AG10803 (cell line): ENCODE measurements at places on chromosomes 12 and 14.

GRCh38 chr14:105226198-105226597 is 22.1 kb upstream of the BTBD6 start:
- DNase-seq: no peak

DNA sequence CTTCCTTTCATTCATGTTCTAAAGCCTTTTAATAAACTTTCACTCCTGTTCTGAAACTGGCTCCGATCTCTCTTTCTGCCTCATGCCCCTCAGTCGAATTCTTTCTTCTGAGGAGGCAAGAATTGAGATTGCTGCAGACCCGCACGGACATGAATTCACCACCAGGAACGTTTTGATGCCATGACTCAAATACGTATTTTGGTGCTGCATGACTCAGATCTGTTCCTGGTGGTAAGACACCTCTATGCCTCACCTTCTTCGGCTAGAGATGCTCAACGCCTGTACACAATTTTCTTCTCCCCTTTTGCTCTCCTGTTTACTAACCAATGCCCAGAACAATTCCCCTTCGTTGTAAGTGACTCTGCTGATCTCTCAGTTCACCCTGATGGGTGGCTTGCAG is 52.0 kb upstream of the RIMBP2 start:
- DNase-seq: no peak

DNA sequence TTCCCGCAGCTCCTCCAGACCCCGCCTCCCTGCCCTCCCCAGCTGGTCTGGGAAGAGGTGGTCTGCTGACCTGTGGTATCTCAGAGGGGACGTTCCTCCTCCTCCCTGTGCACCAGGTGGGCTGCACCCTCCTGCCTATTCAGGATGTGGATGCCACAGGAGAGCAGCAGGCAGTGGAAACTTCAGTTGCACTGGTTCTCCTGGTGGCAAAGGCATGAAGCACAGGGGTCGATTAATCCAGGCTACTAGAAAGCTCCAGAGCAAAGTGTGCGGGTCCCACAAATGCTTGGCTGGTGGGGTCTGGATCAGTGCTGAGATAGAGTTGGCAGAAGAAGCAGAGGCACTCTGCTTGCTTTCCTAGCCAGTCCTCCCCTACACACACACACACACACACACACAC is 197.0 kb downstream of the SLC41A2 start:
- DNase-seq: no peak

GRCh38 chr14:101230851-101231550 is 327.5 kb upstream of the RTL1 start:
- no peak for DNase-seq

DNA sequence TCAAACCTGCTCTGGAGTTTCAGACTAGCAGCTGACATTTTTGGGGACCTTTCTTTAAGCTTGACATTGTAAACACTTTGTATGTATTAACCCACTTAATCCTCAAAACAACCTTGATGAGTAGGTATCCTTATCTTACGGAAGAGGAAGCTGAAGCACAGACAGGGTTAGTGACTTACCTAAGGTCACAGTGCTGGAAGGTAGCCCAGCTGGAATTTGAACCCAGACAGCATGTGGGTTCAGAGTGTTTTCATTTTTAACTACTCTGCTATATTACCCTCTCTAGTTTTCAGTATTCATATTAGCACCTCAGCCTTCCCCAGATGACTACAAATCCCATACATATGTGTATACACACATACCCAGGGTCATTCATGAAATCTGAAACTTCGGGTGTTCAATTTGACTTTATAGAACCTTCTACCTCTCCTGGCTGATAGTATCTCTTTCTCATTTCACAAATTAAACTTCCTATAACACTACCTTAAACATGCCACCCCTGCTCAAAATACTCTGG is 13.9 kb downstream of the LPCAT3 start:
- no peak for DNase-seq

DNA sequence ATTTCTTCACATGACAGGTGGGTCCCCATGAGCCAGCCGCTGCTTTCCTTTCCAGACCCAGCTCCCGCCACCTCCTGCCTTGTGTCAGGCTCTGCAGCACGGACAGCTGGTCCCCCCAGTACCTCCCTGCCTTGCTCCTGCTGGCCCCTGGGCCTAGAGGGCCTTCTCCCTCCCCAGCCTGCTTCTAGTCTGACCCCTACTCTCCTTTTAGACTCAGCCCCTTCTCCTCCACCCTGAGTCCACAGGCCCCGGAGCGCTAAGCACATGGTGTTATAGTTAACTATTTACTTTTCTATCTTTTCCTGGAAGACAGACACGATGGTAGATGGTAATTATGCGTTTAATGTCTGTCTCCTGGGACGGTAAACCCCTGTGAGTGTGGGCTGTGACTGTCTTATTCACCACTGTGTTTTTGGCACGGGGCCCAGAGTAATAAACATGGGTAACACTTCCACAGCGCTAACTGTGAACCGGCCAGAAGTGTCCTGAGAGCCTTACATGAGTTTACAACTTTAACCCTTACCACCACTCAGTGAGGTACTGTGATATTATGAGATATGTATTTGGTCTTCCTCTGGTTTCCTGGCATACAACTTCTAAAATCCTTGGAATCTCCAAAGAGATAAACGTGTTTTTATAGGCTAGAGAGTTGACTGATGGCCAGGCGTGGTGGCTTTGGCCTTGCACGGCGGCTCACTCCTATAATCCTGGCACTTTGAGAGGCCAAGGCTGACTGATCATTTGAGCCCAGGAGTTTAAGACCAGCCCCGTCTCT is 41.2 kb downstream of the DGLUCY start:
- peak; percentile 58 for DNase-seq

DNA sequence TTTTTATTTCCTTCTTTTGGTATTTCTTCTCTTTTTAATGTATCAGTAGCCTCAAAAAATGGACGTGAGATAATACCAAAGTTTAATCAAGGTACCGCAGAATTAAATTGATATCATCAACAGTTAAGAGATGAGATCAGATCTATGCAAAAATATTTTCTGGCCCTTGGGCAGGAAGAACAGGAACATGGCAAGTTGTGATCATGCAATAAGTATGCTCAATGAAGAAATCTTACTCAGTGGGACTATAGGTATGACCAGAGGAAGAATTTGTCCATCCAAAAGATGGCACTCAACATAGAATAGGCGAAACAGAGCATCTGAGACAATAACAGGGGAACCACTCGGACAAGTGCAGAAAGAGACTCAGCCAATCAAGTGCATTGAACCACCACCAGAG is 914 bp upstream of the GARIN2 start:
- no peak for DNase-seq

DNA sequence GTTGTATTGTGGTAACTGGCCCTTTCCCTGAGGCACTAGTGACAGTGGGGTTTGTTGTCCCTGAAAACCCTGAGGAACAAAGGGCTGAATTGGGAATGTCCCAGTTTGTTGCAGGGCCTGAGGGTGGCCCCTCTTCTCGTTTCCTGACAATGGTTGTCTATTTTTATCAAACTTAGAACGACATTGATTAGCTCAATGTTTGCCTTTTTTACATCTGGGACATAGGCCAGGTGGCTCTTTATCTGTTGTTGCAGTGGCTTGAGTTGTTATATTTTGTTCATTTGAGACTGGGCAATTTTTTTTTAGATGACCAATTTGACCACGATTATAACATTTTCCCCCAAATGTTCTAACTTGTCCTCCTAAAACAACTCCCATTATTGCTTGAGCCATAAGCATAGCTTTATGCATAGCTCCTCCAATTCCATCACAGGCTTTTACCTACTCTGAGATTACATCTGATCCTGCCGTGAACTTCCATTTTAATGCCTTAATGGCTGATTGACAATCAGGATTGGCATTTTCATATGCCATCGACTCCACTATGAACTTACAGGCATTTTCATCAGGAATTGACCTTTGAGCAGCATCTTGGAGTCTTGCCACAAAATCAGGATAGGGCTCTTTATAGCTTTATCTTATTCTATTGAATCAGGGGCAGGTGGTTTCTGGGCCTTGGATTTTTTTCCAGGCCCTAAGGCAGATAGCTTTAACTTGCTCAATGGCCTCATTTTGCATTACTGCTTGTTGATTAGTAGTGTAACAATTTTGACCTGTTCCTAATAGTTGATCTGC is 604.3 kb downstream of the ALG10 start:
- no peak for DNase-seq

- peak; percentile 62 for DNase-seq
These were observed 15.0 kb upstream of the RFLNA start for GRCh38 chr12:124279846-124280360.

- DNase-seq: peak; percentile 91
These were observed 316.4 kb downstream of the NOVA1 start for GRCh38 chr14:26281280-26281998.

DNA sequence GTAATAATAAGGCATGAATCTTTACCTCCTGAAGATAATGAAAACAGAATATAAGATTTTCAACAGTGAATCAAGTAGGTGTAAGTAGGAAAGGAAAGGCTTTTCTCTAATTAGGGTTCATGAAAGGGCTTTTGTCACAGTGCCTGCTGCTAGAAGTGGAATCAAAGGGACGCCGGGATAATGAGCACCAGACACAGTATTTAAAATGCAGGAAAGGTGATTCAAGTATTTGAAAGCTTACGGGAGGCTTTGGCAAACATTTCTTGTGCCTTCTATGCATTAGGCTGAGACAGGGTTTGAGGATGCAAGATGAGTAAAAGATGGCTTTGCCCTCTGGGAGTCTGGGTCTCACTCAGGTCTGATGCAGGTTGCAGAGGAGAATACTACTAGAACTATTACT is 70.5 kb upstream of the ANO4 start:
- no peak for DNase-seq

- DNase-seq: no peak
These were observed 2.0 kb downstream of the MGP start for GRCh38 chr12:14883686-14884085.
